ENCODE measurements at places on chromosomes 6 and 20.

DNA sequence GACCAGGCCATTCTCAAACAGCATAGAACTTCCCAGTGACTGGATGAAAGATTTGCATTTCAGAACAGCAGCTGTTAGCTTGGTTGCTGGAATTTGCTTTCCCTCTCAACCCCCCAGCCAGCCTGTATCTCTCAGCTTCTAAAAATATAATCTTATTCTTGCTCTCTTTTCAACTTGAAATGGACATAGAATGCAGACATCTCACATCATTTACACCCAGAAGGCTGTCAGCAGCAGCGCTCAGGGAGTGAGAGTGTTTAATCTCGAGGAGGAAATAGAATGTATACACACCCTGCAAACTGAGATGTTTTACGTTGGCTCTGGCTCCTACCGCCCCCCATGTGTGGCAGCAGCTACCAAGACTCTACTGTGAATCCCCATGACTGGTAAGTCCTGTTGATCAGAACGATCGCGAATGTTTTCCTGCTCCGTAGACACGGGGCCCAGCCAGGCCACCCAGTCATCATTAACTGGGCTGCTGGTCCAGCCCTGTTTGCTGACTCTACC, 163.4 kb upstream of the SLC24A3 start:
- no peak for DNase-seq

GRCh38 chr6:168093071-168093505, 14.1 kb upstream of the FRMD1 start:
- no peak for DNase-seq

DNA sequence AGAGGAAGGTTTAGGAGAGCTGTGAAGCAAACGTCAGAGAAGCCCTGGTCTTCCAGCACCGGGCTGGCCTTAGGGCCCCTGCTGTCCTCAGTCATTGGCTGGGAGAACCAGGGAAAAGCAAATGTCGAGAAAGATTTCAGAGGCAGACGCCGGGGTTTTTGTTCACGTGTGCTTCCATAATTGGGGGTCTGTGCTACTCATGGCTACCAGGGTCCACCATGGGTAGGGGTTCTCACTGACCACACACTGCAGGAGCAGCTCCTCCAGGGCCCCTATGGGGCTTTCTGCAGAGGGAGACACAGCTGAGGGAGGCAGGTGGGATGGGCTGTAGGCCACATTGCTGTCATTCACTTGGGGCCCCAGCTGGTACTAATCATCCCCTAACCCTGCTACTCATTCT, 291.8 kb upstream of the FOXQ1 start:
- no peak for DNase-seq

GRCh38 chr20:25223179-25223661, 24.7 kb upstream of the PYGB start:
- peak; percentile 58 for DNase-seq

DNA sequence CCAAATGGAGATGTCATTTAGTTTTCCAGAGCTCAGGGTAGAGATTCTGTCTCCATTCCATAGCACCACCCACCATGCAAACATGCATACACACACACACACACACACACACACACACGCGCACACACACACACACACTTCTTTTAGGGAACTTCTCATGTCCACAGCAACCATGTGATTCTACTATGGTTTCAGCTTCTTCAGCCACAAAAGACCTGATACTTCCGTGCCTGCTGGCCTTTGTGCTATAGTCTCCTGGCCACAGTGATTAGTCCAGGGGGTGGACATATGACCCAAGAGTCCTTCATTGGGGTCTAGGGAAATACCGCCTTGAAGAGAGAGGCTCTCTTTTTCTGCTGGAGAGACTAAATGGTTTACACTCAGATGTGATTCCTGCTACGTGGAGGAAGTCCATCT, 53.5 kb downstream of the CARMIL1 start:
- DNase-seq: no peak

GRCh38 chr6:54813892-54814291, 32.7 kb upstream of the FAM83B start:
- DNase-seq: no peak

- no peak for DNase-seq
These were observed 67.0 kb upstream of the AKAP12 start for GRCh38 chr6:151172751-151173150.

GRCh38 chr6:37700620-37700973, 2.9 kb upstream of the MDGA1 start:
- DNase-seq: no peak

DNA sequence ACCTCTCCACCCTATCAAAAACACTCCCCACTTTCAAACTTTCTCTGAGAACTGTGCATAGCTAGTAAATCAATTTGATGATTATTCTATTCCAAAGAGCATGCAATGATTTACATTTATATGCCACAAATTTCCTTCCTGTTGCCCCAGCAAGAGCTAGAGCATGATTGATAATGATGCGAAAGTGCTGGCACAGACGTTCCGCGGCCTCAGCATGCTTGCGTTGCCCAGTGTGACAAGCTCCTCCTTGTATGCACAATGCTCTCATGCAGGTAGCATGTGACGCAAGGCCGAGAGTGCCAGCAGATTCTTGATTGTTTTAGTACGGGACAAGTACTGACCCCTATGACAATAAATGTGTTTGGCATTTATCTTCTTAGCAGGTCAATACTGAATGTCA, 696.3 kb upstream of the SLC35B3 start:
- no peak for DNase-seq

- no peak for DNase-seq
These were observed 100.6 kb upstream of the AFDN start for GRCh38 chr6:167726043-167726621.

DNA sequence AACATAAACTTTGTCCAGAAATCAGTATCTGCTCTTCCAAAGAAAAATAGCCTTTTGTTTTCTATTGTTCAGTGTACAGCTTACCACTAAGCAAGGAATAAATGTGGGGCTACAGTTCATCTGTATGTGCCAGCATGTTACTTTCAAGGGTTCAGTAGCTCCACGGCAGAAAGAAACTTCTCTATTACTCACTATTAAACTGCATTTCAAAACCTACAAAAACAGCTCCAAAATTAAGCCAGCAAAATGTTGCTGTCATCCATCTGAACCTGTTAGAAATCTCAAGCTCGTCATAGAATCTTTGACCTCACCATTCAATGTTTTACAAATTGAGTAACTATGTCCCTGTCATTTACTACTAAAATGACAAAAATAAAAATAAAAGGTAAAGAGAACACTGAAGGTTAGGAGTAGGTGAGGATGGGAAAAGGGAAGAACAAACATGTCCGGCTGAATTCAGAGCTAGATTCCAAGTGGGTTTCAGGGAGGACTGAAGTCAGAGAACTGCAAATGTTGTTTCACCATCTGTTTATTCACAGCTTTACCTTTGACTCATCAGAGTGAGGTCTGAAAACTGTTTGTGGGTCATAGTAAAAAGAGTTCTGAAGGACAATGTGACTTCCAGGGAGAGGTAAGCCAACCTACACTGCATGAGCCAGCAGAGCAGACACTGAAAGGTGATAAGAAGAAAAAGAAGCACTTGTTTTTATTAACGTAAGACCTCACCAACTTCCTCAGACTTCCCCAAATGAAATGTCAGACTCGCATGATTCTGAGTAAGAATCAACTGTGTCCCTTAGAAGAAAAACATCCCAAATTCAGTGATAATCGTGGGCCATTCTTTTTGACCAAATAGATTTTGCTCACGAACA, 62.0 kb downstream of the ATXN1 start:
- no peak for DNase-seq

DNA sequence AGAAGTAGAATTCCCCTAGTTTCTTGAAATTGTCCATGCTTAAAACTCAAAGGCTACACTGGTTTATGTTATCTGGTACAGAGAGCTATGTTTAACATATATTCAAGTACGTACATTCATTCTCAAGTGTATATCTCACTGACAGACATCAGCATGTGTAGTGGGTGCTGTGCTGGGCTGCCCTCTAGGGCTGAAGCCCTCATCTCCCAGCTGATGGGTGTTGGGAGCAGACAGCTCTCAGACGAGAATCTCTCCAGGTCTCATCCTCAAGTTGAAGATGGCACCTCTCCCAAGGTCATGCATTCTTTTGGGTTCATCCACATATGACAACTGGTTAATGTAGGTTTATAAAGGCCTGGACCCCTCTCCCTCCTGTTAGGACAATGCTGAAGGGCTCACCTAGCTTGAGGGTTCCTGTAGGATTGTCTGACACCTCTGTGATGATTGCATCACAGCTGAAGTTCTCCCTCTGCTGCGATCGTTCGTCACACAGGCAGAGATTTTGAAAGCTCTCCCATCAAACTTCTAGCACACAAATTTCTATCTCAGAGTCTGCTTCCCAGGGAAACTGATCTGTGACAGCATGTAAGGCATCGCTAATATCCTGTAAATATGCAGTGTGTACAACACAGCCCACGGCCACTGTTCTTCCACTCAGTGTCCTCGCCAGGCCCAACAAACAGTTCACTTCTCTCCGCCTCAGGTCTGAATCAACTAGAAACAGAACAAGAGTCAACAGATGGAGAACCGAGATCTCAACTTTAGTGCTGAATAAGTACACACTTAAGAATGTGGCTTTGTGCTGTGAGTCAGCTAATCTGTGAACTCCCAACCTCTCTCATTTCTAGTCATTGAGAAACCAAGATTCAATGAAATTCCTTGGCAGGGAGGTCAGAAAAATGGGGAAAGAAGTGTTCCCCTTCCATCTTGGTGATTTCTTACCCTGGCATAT, 43.2 kb downstream of the PREP start:
- DNase-seq: no peak

GRCh38 chr6:169183233-169183632, 70.4 kb downstream of the THBS2 start:
- no peak for DNase-seq

GRCh38 chr6:7424967-7425807, 35.6 kb downstream of the RIOK1 start:
- no peak for DNase-seq

DNA sequence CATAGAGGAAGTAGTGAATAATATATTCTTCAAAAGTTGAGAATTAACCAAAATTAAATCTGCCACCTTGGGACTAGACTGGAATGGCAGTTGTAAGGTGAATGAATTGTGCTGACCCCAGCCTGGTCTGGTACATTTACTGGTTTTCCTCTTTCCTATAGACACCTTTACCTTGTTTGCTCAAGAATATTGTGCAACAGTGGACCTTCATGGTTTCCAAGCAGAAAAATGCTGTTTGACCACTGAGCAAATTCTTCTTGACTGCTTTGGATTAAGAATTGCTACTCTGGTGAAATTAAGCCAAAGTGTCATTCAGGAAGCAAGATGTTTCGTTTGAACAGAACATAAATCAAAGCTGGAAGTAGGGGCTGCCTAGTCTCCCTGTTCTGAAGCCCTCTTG, 156.6 kb upstream of the TAB2 start:
- DNase-seq: no peak
